Fibroblast of villous mesenchyme (primary cell): ENCODE measurements at places on chromosomes 13 and 19.

GRCh38 chr13:68473834-68474326 lies 1243.7 kb upstream of the PCDH9 start:
- no peak for DNase-seq

GRCh38 chr13:57640607-57641006 lies 9.1 kb downstream of the PCDH17 start:
- no peak for DNase-seq

DNA sequence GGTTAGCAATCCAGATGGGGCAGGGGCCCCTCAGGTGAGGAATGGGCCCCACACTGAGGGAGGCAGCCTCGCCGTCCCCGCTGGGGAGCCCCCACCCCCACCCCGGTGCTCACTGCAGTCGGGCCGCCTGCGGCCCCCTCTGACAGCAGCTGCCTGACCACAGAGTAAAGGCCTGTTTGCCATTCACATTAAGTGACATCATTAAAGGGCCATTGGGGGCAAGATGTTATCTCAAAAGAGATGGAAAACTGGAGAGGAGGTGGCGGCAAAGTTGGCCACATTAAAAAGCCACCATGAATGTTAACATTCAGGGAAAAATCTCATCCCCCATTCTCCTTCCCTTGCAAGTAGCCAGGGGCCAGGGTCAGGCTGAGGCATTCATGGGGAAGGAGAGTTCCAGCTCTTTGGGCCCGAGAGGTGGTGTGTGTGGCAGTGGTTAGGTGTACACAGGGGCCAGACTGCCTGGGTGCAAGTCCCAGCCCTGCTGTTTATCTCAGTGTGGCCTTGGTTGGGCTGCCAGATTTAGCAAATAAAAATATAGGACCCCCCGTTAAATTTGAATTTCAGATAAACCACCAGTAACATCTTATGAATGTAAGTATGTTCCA lies 20.9 kb downstream of the VSTM2B start:
- no peak for DNase-seq

- DNase-seq, result peak; percentile 96
Measured at GRCh38 chr19:39428283-39429112, 7.3 kb downstream of the RPS16 start.

DNA sequence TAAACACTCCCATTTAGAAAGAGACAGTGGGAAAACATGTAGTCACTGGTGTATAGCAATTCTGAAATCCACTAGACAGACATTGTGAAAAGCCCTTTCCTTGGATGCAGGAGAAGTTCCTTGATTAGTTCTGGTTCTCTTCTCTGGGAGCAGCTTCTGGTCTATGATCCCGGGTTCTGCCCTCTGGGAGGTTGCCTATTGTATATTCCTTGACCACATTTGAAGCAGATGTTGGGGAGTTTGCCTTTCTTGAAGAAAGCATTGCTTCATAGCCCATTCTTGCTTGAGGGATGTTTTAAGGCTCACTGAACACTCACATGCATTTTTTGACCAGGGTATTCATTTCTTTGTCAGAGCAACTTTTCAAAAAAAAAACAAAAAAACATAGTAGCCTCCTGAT lies 211.9 kb downstream of the NDFIP2 start:
- DNase-seq, result peak; percentile 31
